ENCODE measurements at places on chromosomes 4 and X.

- no peak for DNase-seq
Observed at GRCh38 chr4:107419052-107419451, 301.0 kb downstream of the PAPSS1 start.

DNA sequence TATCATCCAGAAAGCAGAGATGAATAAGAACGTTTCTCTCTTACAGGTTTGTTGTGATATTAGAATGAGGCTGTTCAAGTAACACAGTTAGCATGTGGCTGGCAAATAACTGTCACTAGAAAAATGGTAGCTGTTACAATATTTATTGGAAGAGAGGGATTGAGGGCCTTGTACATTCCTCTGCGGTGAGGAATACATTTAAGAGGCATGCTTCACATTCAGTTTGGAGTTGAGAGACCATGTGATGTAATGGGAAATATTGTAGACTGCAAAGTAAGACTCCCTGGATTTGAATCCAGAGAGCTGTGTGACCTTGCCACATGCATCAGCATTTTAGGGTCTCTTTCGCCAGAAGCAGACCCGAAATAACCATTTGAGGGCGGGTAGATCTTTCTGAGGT lies 104.8 kb upstream of the KIT start:
- peak; percentile 76 for DNase-seq

- no peak for DNase-seq
Observed at GRCh38 chrX:85140964-85141363, 102.6 kb downstream of the SATL1 start.

GRCh38 chrX:68180579-68180978 lies 252.7 kb downstream of the OPHN1 start:
- DNase-seq, result no peak

DNA sequence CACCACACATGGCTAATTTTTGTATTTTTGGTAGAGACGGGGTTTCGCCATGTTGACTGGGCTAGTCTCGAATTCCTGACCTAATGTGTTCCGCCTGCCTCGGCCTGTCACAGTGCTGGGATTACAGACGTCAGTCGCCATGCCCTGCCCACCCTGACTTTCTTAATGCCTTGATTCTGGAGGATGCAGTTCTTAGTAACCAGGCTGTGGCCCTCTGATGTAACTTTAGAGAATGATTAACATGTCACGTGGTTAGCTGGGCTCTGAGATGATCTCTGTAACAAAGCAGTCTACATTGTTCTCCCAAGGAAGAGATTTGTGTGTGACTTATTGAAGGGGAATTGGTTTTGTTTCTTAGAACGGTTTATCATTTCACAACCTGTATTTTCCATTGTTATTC lies 30.6 kb downstream of the ANK2 start:
- DNase-seq, result peak; percentile 1

Data from mesenchymal stem cell (in vitro differentiated cells and primary cell).